ENCODE measurements at places on chromosomes 7 and 10. TPM values are rescaled to one million over a fixed set of nuclear protein-coding genes. Genes with fewer than 3 reads are reported as not detected.

Gene TECTB
- total RNA-seq: not detected

DNA sequence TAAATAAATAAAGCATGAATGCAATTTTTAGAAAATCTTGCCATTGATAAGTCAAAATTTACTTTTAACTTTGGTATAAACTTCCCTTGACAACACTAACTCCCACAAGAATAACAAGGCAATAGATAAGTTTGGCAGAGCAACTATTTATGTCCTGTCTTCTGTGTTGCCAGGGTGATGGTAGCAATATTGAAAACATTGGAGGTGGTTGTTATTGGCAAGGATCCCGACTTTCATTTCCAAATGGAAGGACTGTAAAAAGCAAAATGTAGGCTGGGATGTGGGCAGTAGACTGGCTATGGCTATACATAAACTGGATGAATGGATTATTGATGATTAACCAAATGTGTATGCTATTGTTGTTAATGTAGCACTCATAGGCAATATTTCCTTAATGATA is 134.9 kb upstream of the CACNA2D1 start:
- DNase-seq: no peak
- H3K27ac ChIP-seq: no peak overlapping the region
- no peaks in the 10 kb centered on the region for H3K27me3 ChIP-seq
- no peak overlapping the region for H3K4me3 ChIP-seq

Gene BICC1
- total RNA-seq: 9.3 TPM

- no peaks in the 10 kb centered on the region for H3K27me3 ChIP-seq
- peaks cover 4% of the 10 kb centered on the region for H3K36me3 ChIP-seq
- no peak overlapping the region for H3K4me3 ChIP-seq
- no peaks in the 10 kb centered on the region for H3K4me1 ChIP-seq
- no peak for DNase-seq
These were observed 13.1 kb downstream of the STX1A start for GRCh38 chr7:73706126-73707044.

DNA sequence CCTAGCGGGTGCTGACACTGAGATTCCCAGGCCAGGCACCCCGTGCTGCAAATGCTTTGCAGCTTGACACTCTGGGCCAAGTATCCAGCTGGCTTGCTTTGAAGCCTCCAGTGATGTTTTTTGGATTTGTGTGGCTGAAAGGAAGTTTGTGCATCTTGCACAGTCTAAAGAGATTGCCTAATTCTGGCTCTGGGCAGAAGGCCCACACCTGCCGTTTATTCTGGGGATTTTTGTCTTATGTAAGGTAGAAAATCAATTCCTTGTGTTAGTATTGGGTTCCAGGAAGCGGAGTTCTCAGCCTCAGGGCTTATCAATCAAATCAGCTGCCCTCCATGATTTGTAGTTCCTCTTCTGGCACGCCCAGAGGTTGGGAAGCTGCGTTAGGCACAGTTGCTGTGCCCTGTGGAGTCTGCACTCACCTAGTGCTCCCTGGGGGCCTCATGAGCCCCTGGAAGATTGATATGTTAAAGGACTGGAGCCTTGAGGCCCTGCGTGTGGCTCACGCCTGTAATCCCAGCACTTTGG is 8.4 kb upstream of the PURB start:
- H3K4me3 ChIP-seq: no peak overlapping the region
- H3K4me1 ChIP-seq: no peaks in the 10 kb centered on the region
- no peaks in the 10 kb centered on the region for H3K27me3 ChIP-seq
- H3K27ac ChIP-seq: no peak overlapping the region

Gene PGAM2
- not detected for total RNA-seq

Gene TSPAN33
- 8.1 TPM for total RNA-seq

All from ascending aorta (tissue), 2 donors.